ENCODE measurements at places on chromosomes 1 and 21. TPM values are rescaled to one million over a fixed set of nuclear protein-coding genes. Genes with fewer than 3 reads are reported as not detected.

DNA sequence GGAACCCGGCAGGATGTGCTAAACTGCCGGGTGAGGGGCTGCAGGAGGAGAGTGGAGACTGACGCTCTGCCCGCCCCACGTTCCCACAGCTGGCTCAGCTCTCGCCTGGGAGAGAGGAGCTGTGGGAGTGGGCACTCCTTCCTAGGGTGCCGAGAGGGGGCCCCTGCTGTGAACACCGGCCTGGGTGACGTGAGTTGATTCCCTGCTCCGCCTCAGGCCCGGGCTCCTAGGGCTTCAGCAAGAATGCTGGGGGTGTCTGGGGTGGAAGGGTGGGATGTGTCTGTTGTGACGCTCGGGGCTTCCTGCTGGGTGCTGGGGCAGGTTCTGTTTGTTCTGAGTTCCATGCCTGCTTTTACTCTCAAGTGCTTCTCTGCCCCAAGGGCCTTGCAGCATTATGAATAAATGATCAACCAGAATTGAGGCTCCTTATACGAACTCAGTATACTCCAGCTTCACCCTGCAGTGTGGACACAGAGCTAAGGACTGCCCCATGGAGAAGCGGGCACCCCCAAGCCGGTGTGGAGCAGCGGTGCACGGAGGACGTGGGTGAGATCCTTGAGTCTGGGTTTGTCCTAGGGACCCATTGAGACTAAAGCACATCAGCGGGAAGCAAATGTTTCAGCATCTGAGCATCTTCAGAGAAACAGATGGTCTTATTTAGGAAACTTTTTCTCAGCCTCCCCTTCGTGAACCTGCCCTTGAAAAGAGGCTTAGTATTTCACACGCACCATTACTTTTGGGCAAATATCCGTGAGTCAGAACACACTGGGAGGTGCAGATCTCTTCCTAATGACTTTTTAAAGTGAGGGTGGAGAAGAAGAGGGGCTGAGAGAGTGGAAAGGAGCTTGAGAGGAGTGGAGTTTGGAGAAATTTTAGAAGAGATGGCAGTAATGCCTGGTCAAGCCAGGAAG lies 41.7 kb downstream of the SYT6 start:
- H3K36me3 ChIP-seq, result no peaks in the 10 kb centered on the region
- H3K27ac ChIP-seq, result no peak overlapping the region
- no peak for DNase-seq
- H3K27me3 ChIP-seq, result no peaks in the 10 kb centered on the region
- H3K4me3 ChIP-seq, result no peak overlapping the region

GRCh38 chr21:36917471-36918158 lies 48.9 kb downstream of the HLCS start:
- H3K4me1 ChIP-seq, result peaks cover 30% of the 10 kb centered on the region
- no peaks in the 10 kb centered on the region for H3K36me3 ChIP-seq
- peak overlapping the region; percentile 88 for H3K27ac ChIP-seq

- H3K36me3 ChIP-seq, result no peaks in the 10 kb centered on the region
- no peak overlapping the region for H3K27ac ChIP-seq
- DNase-seq, result no peak
Observed at GRCh38 chr1:58895559-58896145, 111.8 kb upstream of the JUN start.

GRCh38 chr1:33348676-33349080 lies 27.8 kb upstream of the A3GALT2 start:
- peak overlapping the region; percentile 94 for H3K27ac ChIP-seq
- DNase-seq, result no peak
- no peaks in the 10 kb centered on the region for H3K27me3 ChIP-seq
- H3K4me1 ChIP-seq, result peaks cover 63% of the 10 kb centered on the region
- H3K36me3 ChIP-seq, result peaks cover 38% of the 10 kb centered on the region
- peak overlapping the region; percentile 97 for H3K4me3 ChIP-seq

GRCh38 chr1:119181218-119181617 lies 40.8 kb upstream of the WARS2 start:
- no peaks in the 10 kb centered on the region for H3K4me1 ChIP-seq
- H3K27ac ChIP-seq, result no peak overlapping the region
- no peak overlapping the region for H3K4me3 ChIP-seq

- peaks cover 39% of the 10 kb centered on the region for H3K4me1 ChIP-seq
- H3K27me3 ChIP-seq, result no peaks in the 10 kb centered on the region
- DNase-seq, result no peak
- H3K27ac ChIP-seq, result no peak overlapping the region
- no peak overlapping the region for H3K4me3 ChIP-seq
- peaks cover 68% of the 10 kb centered on the region for H3K36me3 ChIP-seq
Observed at GRCh38 chr1:248818505-248819374, 7.0 kb downstream of the SH3BP5L start.

DNA sequence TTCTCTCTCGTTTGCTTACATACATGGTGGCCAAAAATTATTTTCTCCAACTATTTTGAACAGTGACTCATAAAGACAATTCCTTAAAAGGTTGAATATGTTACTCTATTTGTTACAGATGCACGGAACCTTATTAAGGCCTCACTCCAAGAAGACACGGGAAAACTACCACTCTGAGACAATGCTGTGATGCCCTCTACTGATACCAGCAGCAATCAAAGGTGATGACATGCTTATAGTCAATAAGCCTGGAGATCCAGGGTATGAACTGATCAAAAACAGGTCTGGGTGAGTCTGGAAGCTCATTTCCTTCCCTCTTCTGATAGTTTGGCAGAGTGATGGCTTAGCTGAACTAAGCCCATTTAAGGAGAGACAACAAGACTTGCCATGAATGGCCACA lies 563.0 kb downstream of the LRRIQ3 start:
- H3K27ac ChIP-seq, result no peak overlapping the region
- H3K36me3 ChIP-seq, result no peaks in the 10 kb centered on the region
- peak; percentile 26 for DNase-seq
- no peak overlapping the region for H3K4me3 ChIP-seq
- peaks cover 10% of the 10 kb centered on the region for H3K27me3 ChIP-seq

DNA sequence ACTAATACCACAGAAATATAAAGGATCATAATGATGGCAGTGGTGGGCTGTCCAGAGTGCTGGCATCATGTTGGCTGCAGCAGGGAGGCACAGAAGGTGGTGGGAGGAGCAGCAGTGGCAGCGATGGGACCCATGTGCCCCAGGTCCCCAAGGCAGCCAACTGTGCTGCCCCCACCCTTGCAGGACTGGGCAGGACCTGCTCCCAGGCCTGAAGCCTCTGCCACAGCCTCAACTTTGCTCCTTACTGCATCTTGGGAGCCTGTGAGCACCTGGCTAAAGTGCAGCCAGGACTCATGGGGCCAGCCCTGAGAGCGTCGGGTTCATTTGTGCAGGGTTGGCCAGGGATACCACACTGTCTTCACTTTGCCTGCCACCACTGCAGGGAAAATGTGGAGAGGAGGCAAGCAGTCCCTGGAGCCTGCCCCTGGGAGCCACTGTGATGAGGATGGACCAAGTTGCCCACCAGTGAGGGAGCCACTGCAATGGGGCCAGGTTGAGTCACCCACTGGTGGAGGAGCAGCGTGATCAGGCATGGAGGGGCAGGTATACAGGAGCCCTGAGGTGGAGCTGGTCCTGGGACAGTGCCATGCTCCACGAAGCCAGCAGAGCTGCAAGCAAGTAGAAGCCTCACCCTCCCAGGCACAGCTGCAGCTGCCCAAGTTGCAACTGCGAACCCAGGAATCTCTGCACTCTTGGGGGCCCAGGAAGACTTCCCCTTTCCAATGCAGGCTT lies 25.3 kb upstream of the DENND1B start:
- no peaks in the 10 kb centered on the region for H3K4me1 ChIP-seq
- no peaks in the 10 kb centered on the region for H3K36me3 ChIP-seq
- H3K27me3 ChIP-seq, result no peaks in the 10 kb centered on the region
- H3K27ac ChIP-seq, result no peak overlapping the region

- no peaks in the 10 kb centered on the region for H3K36me3 ChIP-seq
- H3K27me3 ChIP-seq, result peaks cover 42% of the 10 kb centered on the region
- no peaks in the 10 kb centered on the region for H3K4me1 ChIP-seq
- no peak for DNase-seq
Observed at GRCh38 chr21:16302851-16303282, 573.1 kb downstream of the USP25 start.

DNA sequence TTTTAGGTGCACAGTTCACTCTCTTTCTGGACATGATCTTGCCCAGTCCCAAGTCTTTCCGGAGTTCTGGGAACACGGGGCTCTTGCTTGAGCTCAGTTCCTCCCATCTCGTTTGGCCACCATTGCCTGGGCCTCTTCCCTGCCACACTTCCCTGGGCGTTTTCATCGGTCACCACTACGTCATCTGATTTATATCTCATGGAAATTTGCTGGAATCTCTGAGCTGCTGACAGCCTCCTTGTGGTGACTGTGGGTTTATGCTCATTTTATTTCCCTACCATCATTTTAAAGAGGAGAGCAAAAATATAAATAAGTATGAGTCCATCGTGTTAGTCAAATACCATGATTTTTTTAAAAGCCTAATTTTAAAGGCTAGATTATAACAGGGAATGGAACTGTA lies 449.1 kb upstream of the KAZN start:
- peak; percentile 73 for DNase-seq
- no peak overlapping the region for H3K27ac ChIP-seq

GRCh38 chr21:42598159-42598735 lies 55.2 kb upstream of the PDE9A start:
- no peak overlapping the region for H3K27ac ChIP-seq
- H3K4me3 ChIP-seq, result no peak overlapping the region
- H3K27me3 ChIP-seq, result peaks cover 32% of the 10 kb centered on the region
- no peaks in the 10 kb centered on the region for H3K4me1 ChIP-seq

GRCh38 chr1:109105881-109106280 lies 8.0 kb upstream of the ELAPOR1 start:
- H3K27me3 ChIP-seq, result no peaks in the 10 kb centered on the region
- H3K36me3 ChIP-seq, result peaks cover 2% of the 10 kb centered on the region
- H3K27ac ChIP-seq, result no peak overlapping the region
- H3K4me3 ChIP-seq, result no peak overlapping the region
- no peaks in the 10 kb centered on the region for H3K4me1 ChIP-seq

DNA sequence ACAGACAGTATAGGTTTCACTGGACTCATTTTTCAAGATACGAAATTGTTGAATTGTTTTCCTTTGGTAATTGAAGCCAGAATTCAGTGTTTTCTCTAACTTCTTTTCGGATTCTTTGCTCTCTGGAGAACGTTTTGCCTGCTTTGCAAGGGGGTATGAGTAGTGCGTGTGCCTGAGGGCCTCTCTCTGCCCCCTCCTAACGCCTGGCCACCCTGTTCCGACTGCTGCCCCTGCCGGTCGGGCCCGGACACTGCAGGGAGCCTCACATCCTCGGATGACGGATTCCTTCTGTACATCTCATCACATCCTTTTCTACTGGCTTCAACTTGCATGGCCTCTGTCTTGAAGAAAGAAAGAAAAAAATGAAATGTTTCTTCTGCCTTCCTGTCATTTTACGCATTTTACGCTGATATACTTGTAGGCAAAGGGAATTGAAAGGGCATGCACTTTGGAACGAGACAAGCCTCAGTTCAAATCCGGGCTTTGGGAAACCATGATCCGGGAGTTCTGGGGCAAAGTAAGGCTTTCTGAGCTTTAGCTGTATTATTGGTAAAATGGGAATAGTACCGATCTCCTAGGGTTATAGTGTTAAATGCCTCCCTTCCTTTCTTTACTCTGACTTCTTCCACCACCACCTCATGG lies 65.1 kb downstream of the DISC1 start:
- no peaks in the 10 kb centered on the region for H3K36me3 ChIP-seq
- H3K4me3 ChIP-seq, result no peak overlapping the region
- peak; percentile 48 for DNase-seq
- H3K27me3 ChIP-seq, result no peaks in the 10 kb centered on the region

GRCh38 chr1:70410604-70411359 lies at the start of gene CTH:
Gene CTH (plus strand): TSS chr1:70411268. CDS start chr1:70411416, 148 bp downstream.
- H3K27ac ChIP-seq, result peak within 1 kb of the TSS; percentile 73
- peaks cover 4% of the 10 kb centered on the region for H3K36me3 ChIP-seq
- H3K4me1 ChIP-seq, result peaks cover 11% of the 10 kb centered on the region
- H3K27me3 ChIP-seq, result no peaks in the 10 kb centered on the region

GRCh38 chr1:3237994-3238702 lies 169.1 kb downstream of the PRDM16 start:
- no peak overlapping the region for H3K4me3 ChIP-seq
- no peaks in the 10 kb centered on the region for H3K36me3 ChIP-seq
- H3K27me3 ChIP-seq, result peaks cover 99% of the 10 kb centered on the region
- no peaks in the 10 kb centered on the region for H3K4me1 ChIP-seq
- no peak overlapping the region for H3K27ac ChIP-seq

Gene ADGRL4
- total RNA-seq, result not detected

Gene GPATCH2
- total RNA-seq, result 11.9 TPM
